ENCODE measurements at places on chromosomes 7 and 10.

GRCh38 chr7:82166260-82167015, 277.1 kb downstream of the CACNA2D1 start:
- DNase-seq, result no peak

- no peak for DNase-seq
Measured at GRCh38 chr10:9515922-9516321, 1461.4 kb downstream of the GATA3 start.

- DNase-seq, result no peak
Measured at GRCh38 chr7:10022957-10023356, 950.7 kb upstream of the PHF14 start.

GRCh38 chr7:135831455-135832195, 83.0 kb upstream of the FAM180A start:
- DNase-seq, result no peak

- DNase-seq, result no peak
Measured at GRCh38 chr10:129441372-129442009, 25.6 kb upstream of the MGMT start.

DNA sequence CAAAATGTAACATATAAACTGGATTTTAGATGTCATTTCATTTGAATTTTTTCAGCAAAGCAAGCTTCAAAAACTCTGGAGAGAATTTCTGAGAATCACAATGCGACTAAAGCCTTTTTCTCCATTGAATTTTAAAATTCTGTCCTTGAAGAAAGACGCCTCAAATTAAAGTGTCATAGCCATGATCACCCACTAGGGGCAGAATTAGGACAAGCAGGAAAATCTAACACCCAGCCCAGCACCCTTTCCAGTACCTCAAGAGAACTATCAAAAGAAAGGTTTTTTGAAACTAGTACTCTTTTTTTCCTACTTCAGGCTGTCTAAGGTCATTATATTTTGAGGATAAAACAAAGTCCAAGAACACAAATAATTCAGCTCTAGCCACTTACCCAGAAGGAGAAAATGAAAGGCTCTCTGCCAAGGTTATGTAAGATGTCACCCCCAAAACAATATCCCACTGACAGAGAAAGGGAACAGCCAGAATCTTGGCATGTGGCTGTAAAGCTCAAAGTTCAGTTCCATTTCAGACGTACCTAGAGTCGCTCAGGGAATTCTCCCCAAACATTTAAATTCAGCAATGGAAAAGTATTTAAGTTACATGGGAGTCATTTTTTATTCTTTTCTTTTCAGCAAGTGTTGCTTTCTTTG, 299.4 kb downstream of the SNX13 start:
- DNase-seq, result no peak

GRCh38 chr7:139523199-139523941, at the start of gene CLEC2L:
Gene CLEC2L (plus strand): TSS chr7:139523685. CDS start chr7:139523928, 243 bp downstream.
- no peak for DNase-seq

- DNase-seq, result no peak
Measured at GRCh38 chr7:33054261-33054964, 8.2 kb downstream of the NT5C3A start.

GRCh38 chr7:143416565-143417149, 8.0 kb upstream of the EPHA1 start:
- peak; percentile 38 for DNase-seq
